ENCODE measurements at places on chromosomes 4 and X. TPM values are rescaled to one million over a fixed set of nuclear protein-coding genes. Genes with fewer than 3 reads are reported as not detected.

CT45A10 gene
- 107 TPM for total RNA-seq

ANAPC4 gene
- 29.6 TPM for total RNA-seq

GAGE12E gene
- total RNA-seq, result not detected

GSTCD gene
- total RNA-seq, result 17.6 TPM

DNA sequence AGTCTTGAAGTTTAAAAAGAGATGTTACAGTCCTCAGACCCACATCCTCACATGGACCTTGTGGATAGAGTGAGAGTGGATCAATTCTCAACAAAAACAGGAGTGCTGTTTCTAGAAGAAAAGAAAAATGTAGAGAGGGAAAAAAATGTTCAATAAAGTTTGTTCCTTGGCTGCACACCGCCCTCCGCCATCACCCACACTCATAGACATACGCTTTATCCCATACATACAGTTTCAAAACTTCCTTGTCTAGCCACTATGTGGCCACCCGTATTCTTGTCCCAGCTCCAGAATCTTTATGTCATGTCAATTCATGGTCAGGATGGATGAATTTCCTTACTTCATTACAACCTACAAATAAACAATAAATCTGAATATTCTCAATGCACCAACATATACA lies 23.5 kb upstream of the ELF2 start:
- no peak for DNase-seq
- H3K4me1 ChIP-seq, result no peaks in the 10 kb centered on the region
- H3K4me3 ChIP-seq, result no peak overlapping the region
- H3K36me3 ChIP-seq, result no peaks in the 10 kb centered on the region

MFAP3L gene
- 0.31 TPM for total RNA-seq

- no peak overlapping the region for H3K27ac ChIP-seq
- H3K36me3 ChIP-seq, result no peaks in the 10 kb centered on the region
- H3K4me1 ChIP-seq, result no peaks in the 10 kb centered on the region
- H3K27me3 ChIP-seq, result peaks cover 30% of the 10 kb centered on the region
Observed at GRCh38 chrX:25006586-25007058, 9.1 kb downstream of the ARX start.

DNA sequence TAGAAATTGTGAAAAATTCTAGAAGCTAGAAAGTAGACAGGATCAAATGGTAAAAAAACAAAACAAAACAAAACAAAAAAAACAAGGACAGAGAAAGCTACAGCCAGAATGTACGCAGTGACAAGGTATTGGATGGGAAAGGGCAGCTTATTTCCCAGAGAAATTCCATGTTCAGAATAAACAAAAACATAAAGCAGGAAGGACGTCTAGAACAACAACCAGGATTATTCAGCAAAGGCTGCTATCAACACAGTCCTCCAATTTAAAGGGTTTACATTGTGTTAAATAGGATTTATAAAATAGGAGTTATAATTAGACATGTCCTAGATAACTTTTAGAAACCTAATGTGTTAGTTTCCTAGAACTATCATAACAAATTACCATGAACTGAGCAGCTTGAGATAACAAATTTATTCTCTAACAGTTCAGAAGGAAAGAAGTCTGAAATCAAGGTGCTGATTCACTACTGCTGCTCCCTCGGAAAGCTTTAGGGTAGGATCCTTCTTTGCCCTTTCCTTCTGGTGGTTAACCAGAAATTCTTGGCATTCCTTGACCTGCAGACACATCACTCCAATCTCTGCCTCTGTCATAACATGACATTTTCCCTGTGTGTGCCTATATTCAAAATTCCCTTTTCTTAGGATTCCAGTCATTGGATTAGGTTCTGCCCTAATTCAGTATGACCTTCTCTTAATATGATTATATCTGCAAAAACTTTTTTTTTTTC lies 175.6 kb downstream of the SNCA start:
- no peak overlapping the region for H3K4me3 ChIP-seq
- H3K36me3 ChIP-seq, result no peaks in the 10 kb centered on the region
- H3K27ac ChIP-seq, result no peak overlapping the region
- DNase-seq, result no peak

DNA sequence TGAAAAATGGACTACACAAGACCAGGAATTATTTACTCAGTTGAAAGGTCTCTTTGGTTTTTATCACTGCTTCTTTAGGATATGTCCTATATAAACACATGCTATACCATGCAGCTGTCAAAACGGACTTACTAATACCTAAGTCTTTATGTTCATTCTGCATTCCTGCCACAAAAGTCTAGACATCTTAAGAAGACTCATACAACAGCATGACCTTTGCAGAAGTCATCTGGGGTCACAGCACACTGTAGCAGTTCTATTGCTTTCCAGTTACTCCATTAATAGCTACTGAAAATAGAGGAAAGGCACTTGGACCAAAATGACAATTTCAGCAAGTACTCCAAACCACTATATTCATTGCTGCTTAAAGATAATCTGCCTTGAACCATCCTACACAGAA lies 53.2 kb downstream of the DDX60 start:
- no peak for DNase-seq
- no peaks in the 10 kb centered on the region for H3K4me1 ChIP-seq

DRD5 gene
- total RNA-seq, result not detected

TCEAL9 gene
- 19.5 TPM for total RNA-seq

DNA sequence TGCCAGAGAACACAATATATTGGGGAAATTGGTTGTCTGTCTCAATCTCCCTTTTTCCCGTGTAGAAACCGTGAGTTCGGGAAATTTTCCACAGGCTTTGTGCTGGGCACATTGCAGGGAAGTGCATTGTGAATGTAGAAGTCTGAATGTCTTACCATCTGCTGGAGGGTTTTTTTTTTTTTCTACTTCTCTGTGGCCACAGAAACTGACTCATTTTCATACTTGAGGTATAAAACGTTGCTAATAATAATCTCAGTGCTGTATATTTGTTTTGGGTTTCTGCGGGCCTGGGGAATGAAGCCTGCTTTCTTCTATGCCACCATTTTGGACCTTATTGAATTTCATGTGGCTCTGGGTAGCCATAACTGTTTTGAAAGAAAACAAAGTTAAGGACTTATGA lies 1001.2 kb downstream of the STIM2 start:
- H3K4me1 ChIP-seq, result no peaks in the 10 kb centered on the region
- no peaks in the 10 kb centered on the region for H3K27me3 ChIP-seq
- no peaks in the 10 kb centered on the region for H3K36me3 ChIP-seq
- H3K4me3 ChIP-seq, result no peak overlapping the region

DNA sequence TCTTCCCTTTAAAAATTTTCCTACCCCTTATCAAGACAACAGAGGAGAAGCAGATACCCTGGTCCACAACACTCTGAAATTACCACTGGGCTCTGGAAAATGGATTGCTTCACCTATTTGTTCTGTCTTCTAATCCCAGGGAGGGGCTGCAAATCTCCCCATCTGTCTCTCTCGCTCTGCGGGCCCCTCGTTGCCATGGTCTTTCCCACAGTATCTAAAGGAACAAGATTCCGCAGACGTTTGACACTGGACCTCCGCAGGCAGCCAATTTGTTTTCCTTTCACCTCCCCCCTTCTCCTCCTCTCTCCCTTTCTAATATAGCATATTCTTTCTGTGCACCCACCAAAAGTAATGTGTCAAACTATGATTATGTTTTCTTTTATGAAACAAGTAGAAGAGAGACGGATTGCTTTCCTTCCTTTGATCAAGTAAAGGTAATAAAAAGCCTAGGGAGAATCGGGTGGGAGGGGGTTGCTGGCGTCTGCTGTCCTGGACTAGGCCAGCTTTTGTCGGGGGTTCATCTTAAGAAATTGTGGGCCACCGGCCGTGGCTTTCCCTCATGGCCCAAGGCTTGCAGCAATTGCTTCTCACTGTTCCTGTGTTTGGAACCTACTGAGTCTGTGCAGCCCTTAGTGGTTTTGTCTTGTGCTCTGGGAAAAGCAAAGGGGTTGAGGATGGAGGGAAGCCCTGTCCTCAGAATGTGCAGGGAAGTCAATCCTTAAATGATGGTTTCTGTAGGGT lies 81.0 kb downstream of the MGST2 start:
- no peaks in the 10 kb centered on the region for H3K4me1 ChIP-seq
- H3K4me3 ChIP-seq, result no peak overlapping the region
- no peak overlapping the region for H3K27ac ChIP-seq
- DNase-seq, result no peak
- H3K27me3 ChIP-seq, result peaks cover 15% of the 10 kb centered on the region

DNA sequence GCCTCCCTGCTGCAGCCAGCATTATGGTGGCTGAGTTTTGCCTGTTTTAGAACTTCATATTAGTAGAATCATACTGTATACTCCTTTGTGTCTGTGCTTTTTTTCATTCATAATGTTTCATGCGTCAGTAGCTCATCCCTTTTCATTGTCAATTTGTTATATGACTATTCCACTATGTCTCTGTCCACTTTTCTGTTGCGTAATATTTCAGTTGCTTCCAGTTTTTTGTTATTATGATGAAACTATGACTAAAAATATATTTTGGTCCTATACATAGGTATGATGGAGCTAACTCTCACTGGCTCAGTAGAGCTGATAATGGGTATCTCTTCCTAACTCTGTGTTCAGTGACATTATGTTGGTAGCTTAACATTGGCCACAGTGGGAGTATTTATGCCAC lies 48.3 kb downstream of the DMP1 start:
- no peaks in the 10 kb centered on the region for H3K27me3 ChIP-seq
- H3K27ac ChIP-seq, result no peak overlapping the region
- H3K4me3 ChIP-seq, result no peak overlapping the region
- no peaks in the 10 kb centered on the region for H3K36me3 ChIP-seq
- no peaks in the 10 kb centered on the region for H3K4me1 ChIP-seq
- DNase-seq, result no peak

GUCY1A1 gene
- not detected for total RNA-seq

DNA sequence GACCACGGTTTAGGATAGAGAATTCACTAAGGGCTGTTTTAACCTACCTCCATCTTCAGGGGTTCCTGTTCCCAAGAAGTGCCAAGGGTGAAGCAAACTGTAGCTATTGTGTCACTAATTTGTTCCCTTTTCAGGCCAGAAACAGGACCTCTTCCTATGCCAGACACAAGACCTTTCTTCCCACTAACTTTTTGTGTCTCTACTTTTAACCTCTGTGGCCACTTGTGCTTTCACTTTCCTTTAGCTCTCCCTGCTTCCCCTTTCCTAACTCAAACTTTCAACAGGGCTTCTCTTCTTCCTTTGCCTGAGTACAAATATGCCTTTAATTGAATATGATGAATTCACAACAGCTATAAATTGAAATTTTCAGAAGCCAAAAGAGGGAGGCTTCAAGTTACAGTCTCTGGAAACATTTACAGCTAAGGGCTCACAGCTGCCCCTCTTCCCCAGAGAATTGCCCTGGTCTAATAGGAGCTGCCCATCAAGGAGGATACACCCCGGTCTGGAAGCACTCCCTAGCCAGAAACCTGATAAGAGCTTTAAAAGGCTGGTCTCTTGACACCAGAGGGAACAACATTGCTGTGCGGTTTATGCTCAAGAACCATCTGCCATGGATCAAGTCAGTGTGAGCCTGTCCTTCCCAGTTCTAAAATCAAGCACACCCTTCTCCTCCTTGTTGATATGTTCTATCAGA lies 61.7 kb upstream of the PLS3 start:
- H3K4me1 ChIP-seq, result no peaks in the 10 kb centered on the region
- no peak overlapping the region for H3K27ac ChIP-seq
- no peak overlapping the region for H3K4me3 ChIP-seq

FGF13 gene
- total RNA-seq, result 53.2 TPM

- no peaks in the 10 kb centered on the region for H3K4me1 ChIP-seq
- no peak for DNase-seq
- no peak overlapping the region for H3K4me3 ChIP-seq
- no peaks in the 10 kb centered on the region for H3K36me3 ChIP-seq
- no peaks in the 10 kb centered on the region for H3K27me3 ChIP-seq
Observed at GRCh38 chr4:81346719-81347118, 125.0 kb downstream of the RASGEF1B start.

- H3K4me1 ChIP-seq, result no peaks in the 10 kb centered on the region
- H3K27ac ChIP-seq, result no peak overlapping the region
- no peak overlapping the region for H3K4me3 ChIP-seq
- no peak for DNase-seq
Observed at GRCh38 chr4:65791812-65792308, 121.6 kb upstream of the EPHA5 start.

GRCh38 chrX:97504431-97504830 lies 620.7 kb downstream of the RPA4 start:
- DNase-seq, result no peak
- H3K36me3 ChIP-seq, result no peaks in the 10 kb centered on the region
- no peaks in the 10 kb centered on the region for H3K27me3 ChIP-seq
- H3K27ac ChIP-seq, result no peak overlapping the region
- no peak overlapping the region for H3K4me3 ChIP-seq
- no peaks in the 10 kb centered on the region for H3K4me1 ChIP-seq

HMGN5 gene
- 5.2 TPM for total RNA-seq

GRCh38 chr4:152117520-152117919 lies 356.7 kb upstream of the GATB start:
- no peak overlapping the region for H3K4me3 ChIP-seq
- peaks cover 12% of the 10 kb centered on the region for H3K27me3 ChIP-seq
- DNase-seq, result no peak
- H3K36me3 ChIP-seq, result no peaks in the 10 kb centered on the region

DNA sequence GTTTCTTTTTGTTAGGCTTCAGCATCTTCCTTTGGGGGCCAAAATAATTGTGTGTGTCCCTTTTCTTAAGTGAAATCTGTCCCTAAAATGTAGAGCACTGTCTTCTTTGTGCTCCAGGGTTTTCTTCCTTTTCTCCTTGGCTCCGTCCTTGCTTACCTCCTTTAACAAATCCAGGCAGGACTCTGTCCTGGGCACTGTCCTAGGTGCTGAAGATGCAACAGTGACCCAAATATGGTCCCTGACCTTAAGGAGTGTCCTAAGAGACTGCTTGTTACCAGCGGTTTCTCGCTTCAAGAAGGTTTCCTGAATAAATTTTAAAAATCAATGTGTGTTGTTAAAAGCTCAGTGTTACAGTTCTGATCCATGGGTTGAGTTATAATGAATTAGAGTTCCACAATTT lies 471.8 kb downstream of the KCNIP4 start:
- no peaks in the 10 kb centered on the region for H3K27me3 ChIP-seq
- no peaks in the 10 kb centered on the region for H3K36me3 ChIP-seq
- H3K27ac ChIP-seq, result no peak overlapping the region
- no peak for DNase-seq
- no peak overlapping the region for H3K4me3 ChIP-seq
- H3K4me1 ChIP-seq, result no peaks in the 10 kb centered on the region

DNA sequence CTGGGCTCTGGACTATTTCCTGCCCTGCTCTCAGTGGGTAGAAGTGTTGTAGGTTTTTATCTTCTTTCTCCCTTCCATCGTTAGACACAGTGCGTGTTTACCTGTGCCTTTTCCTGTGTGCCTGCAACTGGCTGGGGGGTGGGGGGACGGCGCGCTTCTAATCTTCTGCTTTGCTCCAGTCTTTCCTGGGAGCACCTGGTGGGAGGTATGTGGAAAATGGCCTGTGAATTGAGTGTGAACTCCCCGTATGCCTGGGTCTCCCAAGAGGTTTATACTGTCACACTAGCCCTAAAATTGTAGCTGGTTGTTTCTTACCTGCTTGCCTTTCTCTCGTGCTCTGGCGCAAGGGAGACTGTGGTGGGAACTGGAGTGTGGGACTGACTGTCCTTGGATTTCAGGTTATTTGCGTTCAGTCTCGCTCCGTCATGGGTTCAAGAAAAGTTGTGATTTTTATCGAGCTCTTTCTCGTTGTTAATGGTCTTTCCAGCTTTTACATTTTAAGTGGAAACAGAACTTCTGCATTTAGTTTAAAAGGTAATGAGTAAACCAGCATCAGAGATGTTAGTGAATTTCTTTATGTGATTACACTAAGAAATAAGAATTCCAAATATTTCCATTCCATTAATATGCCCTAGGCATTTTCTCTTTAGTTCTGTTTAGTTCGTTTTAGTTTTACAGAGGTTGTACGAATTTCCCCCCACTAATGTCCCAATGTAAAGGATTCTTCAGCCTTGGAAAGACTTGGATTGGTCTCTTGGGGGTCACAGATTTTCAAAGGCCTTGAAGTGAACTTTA lies 15.3 kb downstream of the MRPL1 start:
- H3K4me3 ChIP-seq, result no peak overlapping the region
- peaks cover 10% of the 10 kb centered on the region for H3K4me1 ChIP-seq
- no peaks in the 10 kb centered on the region for H3K27me3 ChIP-seq
- H3K27ac ChIP-seq, result no peak overlapping the region
- no peak for DNase-seq
- peaks cover 41% of the 10 kb centered on the region for H3K36me3 ChIP-seq
